ENCODE measurements at places on chromosomes 5 and 9.

- DNase-seq, result no peak
Observed at GRCh38 chr5:6733411-6734242, 20.4 kb downstream of the TENT4A start.

- DNase-seq, result no peak
Observed at GRCh38 chr9:131036529-131037334, 27.8 kb downstream of the LAMC3 start.

- DNase-seq, result no peak
Observed at GRCh38 chr5:56633950-56634349, 181.4 kb upstream of the MAP3K1 start.

DNA sequence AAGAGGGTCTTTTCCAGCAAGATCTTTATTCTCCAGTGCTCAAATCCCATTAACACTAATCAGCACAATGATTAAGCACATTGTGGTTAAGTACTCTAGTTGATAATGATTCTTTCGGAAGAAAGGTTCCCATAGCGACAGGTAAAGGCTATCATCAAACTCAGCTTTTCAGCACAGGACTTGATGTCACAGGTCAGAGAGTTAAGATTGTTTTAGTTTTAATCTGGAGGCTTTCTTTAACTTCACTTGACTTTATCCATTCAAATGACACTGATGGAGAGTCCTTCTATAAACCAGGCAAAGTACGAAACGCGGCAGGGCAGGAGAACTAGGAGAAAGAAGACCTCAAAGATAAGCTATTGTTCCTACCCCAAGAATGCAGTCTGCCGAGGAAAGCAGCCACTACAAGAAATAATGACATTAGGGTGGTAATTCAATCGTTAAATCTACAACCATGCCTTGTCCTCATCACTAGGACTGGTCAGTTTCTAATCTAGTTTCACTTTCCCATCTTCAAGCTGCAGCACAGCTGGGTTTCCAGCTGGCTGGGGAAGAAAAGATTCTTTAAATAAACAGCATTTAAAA is 4.6 kb downstream of the NRG2 start:
- DNase-seq, result no peak

DNA sequence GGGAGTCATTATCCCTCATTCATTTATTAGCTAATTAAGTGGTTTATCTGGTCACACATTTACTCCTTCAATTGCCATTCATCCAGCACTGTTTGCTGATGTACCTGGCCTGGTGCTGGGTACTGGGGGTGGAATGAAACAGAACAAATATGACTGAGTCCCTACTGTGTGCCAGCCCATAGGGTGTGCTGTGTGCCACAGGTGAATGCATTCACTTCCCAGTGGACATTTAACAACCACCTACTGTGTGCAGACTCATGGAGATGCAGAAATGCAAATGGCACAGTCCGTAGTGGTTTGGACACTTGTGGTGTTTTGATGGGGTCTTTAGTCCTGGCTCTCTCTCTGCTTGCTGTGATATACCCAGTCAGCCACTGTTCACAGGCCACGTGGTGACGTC is 10.5 kb downstream of the NEK6 start:
- DNase-seq, result no peak

GRCh38 chr5:112192072-112192471 is 227.0 kb downstream of the EPB41L4A start:
- DNase-seq, result no peak

GRCh38 chr5:44891116-44891515 is 82.4 kb downstream of the MRPS30 start:
- no peak for DNase-seq

DNA sequence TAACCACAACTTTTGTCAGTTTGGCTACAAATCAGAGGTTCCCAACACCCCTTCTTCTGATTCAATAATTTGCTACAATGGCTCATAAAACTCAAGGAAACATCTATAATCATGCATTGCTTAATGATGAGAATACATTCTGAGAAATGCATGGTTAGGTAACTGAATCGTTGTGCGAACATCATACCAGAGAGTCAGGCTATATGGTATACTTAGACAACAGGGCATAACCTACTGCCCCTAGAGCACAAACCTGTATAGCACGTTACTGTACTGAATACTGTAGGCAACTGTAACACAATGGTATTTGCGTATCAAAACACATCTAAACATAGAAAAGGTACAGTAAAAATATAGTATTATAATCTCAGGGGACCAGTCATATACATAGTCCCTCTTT is 31.0 kb upstream of the RNF38 start:
- no peak for DNase-seq

DNA sequence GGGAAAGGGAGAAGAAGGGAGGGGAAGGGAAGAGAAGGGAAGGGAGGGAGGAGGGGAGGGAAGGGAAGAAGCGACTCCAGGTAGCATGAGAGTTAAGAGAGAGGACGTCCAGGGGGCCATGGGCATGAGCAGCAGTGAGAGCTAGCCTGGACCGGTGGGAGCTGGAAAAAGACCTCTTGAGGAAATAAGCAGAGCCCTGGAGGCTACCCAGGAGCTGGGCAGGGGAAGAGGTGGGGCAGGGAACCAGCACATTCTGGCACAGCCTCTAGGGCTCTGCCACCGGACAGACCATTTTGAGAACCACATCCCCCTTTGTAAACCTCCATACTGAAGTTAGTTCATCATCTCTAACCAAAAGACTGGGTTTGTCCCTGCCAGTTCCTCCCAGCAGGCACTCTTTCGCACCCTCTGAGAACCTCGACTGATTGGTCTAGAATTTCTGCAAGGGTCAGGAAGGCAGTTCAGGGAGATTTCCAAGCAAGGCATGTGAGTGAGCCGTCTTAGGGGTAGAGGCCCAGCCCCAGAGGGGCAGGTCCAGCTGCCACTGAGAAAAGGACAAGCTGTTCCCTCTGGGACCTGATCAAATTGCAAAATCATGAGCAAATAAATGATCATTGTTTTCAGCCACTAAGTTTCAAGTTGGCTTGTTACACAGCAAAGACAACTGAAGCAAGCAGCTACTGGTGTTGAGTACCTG is 11.6 kb downstream of the NAIF1 start:
- no peak for DNase-seq

- no peak for DNase-seq
Observed at GRCh38 chr9:117120061-117120460, 294.8 kb downstream of the ASTN2 start.

DNA sequence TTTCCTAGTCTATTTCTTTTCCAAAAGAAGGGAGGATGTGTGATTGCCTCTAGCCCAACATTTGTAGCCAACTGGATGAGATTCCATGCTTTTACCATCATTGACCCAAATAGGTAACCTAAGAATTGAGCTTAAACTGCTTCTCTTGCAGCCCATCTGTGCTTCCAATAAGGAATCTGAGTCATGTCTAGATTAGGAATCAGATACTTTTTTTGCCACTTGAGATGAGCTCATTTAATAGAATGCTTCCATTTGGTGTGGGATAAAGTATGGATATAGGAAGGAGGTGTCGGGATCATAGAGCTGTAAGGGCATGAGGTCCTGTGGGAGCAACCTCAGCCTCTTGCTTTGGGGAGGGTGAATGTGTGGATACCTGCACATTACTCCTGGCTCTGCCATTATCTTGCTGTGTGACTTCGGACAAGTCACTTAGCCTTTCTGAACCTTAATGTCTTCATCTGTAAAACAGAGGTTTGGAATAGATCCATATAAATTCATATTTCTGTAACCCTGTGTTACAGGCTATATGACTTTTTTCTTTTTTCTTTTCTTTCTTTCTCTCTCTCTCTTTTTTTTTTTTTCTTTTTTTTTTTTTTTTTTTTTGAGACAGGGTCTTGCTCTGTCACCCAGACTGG is 56.2 kb downstream of the MAP1B start:
- no peak for DNase-seq

- no peak for DNase-seq
Observed at GRCh38 chr9:110027671-110028081, 180.3 kb downstream of the C9orf152 start.

GRCh38 chr5:39238366-39239105 is 19.2 kb upstream of the FYB1 start:
- DNase-seq, result no peak

- no peak for DNase-seq
Observed at GRCh38 chr9:23962101-23962500, 136.1 kb upstream of the ELAVL2 start.

DNA sequence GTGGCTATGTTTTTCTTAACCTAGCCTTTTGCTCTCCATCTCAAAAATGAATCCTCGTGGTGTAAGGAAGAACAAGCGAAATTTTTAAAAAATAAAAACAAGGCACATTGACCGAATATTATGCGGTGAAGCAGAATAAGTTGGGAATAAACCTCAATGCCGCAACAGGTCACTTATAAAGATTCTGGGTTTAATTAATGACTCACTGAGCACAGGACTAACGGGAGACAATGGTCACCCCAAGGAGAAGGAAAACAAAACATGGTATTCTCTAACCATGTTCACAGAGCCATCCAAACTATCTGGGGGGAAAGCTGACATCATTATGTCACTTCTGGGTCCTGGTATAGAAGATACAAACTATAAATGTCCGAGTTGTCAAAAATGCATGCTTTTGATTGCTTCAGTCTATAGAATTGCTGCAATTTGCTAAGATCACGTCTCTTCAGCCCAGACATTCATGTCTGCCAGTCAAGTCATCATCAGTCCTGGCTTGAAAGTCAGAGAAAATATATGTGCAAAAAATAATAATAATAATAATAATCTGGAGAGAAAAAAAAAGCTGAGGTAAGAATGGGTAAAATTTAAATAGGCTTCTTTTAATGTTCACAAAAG is 280.6 kb downstream of the NR2F1-AS1 start:
- DNase-seq, result no peak

- DNase-seq, result no peak
Observed at GRCh38 chr9:89706731-89707191, 101.9 kb downstream of the GADD45G start.

GRCh38 chr9:83266666-83267496 is 203.9 kb upstream of the RASEF start:
- no peak for DNase-seq

GRCh38 chr9:36188212-36188611 is 2.5 kb upstream of the CLTA start:
- DNase-seq, result no peak

- no peak for DNase-seq
Observed at GRCh38 chr9:34555500-34555899, 32.7 kb upstream of the ENHO start.

DNA sequence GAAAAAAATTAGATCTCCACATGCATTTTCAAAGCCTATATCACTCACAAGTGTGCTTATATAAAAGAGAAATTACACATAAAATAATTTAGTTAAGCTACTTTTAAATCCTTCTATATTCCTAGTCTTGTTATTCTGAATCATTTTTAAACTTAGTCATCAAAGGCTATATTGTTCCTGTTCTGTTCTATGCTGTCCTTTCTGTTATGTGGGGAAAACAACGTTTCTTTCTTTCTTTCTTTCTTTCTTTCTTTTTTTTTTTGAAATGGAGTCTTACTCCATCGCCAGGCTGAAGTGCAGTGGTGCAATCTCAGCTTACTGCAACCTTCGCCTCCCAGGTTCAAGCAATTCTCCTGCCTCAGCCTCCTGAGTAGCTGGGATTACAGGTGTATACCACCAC is 389.2 kb upstream of the FTMT start:
- no peak for DNase-seq

DNA sequence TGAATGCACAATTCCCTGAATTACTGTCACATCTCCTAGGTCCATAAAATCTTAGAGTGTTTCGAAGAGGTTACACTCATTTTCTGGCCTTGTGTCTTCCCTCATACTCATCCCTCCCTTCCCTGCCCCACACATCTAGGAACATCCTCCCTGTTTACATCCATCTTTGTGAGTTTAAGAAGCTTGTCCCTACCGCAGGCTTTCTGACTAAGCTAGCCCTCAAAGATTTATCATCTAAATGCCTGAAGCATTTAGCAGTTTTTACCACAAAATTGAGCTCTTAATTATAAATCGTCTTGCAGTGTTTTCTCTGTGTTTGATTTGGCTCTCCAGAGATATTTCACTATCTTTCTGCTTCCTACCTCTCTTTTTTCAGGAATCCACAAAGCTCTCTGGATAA is 374.8 kb downstream of the KIAA0825 start:
- no peak for DNase-seq

- DNase-seq, result no peak
Observed at GRCh38 chr9:110847671-110848070, 179.1 kb downstream of the MUSK start.

DNA sequence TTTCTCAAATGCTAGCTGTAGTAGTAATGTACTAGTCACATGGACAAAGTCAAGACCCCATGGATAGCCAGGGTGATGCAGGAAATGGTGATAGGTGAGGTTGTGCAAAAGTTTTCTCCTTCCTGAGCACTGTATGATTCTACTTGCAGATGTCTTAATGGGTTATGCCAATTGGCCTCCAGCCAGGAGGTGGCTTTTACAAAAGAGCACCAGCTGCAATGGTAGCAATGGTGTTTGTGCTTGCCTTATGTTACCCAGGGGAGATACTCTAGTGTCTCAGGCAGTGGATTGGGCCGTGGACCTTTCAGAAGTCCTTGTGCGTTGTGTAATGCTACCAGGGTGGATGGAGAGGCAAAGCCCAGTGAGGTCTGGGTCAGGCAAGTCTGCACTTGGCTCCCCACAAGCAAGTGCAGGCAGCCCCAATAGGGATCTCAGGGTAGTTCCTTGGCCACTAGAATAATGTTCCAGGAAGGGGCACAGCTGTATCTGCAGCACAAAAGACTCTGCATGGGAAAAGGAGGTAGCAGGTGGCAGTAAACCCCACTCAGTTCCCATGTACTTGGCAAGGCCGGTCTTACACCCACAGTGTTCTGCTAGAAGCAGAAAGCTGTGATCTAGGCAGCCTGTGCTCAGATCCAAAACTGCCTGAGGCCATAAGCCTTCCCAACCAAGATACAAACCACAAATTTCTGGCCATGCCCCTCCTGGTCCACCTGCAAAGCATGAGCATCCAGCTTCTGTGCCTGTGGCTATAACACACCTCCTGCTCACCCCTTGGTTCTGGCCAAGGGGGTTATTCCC is 46.4 kb upstream of the EDIL3 start:
- DNase-seq, result no peak

DNA sequence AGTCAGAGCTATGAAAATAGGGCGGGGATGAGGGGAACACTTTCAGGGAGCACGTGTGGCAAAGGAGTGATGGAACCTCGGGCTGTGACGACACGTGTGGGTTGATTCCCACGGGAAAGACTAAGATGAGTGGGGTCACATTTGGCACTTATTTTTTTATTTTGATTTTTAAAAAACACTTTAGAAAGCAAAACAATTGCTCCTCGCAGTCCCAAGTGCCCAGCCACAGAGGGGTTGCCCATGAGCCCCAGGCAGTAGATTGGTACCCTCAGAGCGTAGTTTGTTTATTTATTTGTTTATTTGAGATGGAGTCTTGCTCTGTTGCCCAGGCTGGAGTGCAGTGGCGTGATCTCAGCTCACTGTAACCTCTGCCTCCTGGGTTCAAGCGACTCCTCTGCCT is 69.7 kb downstream of the WNK2 start:
- DNase-seq, result no peak

DNA sequence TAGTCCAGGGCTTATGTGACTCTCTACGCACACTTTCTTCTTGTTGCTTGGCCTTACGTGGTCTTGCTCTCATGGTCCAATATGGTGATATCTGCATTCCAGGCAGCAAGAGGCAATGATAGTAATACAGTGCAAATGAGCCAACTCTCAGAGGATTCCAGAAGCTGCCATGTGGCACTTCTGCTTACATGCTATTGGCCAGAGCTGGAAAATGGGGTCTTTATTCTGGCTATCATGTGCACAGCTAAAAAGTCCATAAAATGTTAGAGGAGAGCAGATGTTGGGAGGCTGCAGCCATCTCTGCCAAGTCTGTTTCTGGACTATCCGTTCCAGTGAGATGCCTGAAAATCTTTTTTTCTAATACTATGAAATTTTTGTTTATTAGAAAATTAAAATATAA is 2.9 kb upstream of the SEPTIN8 start:
- no peak for DNase-seq

- no peak for DNase-seq
Observed at GRCh38 chr5:25568294-25568693, 923.5 kb upstream of the CDH10 start.

Measured in NCI-H1436 treated with DMSO at 0.1 percent for 48 hours (cell line).